ENCODE measurements at places on chromosomes 4 and X. TPM values are rescaled to one million over a fixed set of nuclear protein-coding genes. Genes with fewer than 3 reads are reported as not detected.

GRCh38 chr4:38860788-38861424 is 4.3 kb upstream of the TLR6 start:
- no peak overlapping the region for H3K4me3 ChIP-seq
- H3K27me3 ChIP-seq = no peaks in the 10 kb centered on the region
- no peak for DNase-seq
- no peaks in the 10 kb centered on the region for H3K4me1 ChIP-seq
- H3K36me3 ChIP-seq = no peaks in the 10 kb centered on the region

DNA sequence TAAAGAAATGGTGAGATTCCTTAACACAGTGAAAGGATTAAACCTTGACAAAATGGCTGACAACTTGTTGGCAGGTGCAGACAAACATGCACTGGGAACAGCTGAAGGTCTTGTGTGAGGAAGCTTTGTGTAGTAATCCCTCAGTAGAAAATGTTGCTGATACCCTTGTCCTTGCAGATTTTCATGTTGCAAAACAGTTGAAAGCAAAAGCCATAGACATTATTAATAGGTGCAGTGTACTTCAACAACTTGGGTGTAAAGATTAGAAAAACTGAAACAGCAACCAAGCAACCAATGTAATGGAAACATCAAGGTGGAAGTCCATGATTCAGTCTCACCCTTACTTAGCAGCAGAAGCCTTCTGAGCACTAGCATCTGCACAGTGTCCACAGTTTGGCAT is 29.8 kb downstream of the UGT2B7 start:
- DNase-seq = no peak
- H3K27me3 ChIP-seq = no peaks in the 10 kb centered on the region

GRCh38 chrX:19761554-19762295 is 125.7 kb downstream of the SH3KBP1 start:
- no peak overlapping the region for H3K4me3 ChIP-seq
- H3K27ac ChIP-seq = no peak overlapping the region
- no peaks in the 10 kb centered on the region for H3K36me3 ChIP-seq

- no peak for DNase-seq
- H3K27me3 ChIP-seq = no peaks in the 10 kb centered on the region
- H3K4me3 ChIP-seq = no peak overlapping the region
- no peak overlapping the region for H3K27ac ChIP-seq
Measured at GRCh38 chr4:5931526-5931925, 38.6 kb upstream of the CRMP1 start.

Gene PABPC5
- total RNA-seq = 8.1 TPM
